ENCODE measurements at places on chromosomes 1 and 21. TPM values are rescaled to one million over a fixed set of nuclear protein-coding genes. Genes with fewer than 3 reads are reported as not detected.

Gene SMIM1
- total RNA-seq = 2.5 TPM

Gene SAMD11
- 4.9 TPM for total RNA-seq

Gene ZBTB8A
- 10.9 TPM for total RNA-seq

Gene ICOSLG
- 3.5 TPM for total RNA-seq

Gene HAO2
- total RNA-seq = 0.20 TPM

Gene IL22RA1
- total RNA-seq = 5.0 TPM
